Left colon (tissue), 2 donors: ENCODE measurements at places on chromosomes 3 and 15. TPM values are rescaled to one million over a fixed set of nuclear protein-coding genes. Genes with fewer than 3 reads are reported as not detected.

DNA sequence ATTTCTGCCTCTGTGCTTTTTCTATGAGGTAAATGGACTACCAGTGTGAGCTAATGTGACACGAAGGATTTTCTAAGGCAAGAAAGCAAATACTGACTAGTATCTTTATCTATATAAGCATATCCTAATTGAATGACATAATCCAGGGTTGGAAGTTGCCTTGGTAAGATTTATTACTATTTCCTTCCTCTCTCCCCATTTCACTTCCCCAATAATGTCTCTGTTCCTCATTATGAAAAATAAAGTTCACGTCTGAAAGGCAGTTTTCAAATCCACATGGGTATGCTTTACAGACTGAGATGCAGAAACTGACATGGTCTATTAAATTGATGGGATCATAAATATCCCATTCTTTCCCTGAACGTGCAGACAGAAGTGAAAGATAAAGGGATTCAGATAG, 86.0 kb downstream of the DTWD1 start:
- DNase-seq: no peak

DNA sequence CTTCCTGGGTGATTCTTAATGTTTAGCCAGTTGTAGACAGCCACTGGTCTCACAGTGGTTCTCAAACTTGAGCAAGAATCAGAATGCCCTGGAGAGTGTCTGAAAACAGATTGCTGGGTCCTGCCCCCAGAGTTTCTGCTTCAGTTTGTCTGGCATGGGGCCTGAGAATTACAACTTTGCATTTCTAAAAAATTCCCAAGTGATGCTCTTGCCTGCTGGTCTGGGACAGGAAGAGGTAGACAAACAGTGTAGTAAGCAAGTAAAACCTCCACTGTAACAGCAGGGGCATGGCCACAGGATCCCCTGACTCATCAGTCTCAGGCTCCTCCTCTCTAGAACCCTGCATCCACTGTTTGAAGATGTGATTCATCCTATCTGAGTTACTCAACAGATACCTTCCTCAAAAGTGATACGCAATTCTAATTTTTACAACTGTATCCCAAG, 36.5 kb downstream of the DZIP1L start:
- DNase-seq: no peak

- no peak for DNase-seq
Measured at GRCh38 chr3:186825294-186825821, 17.2 kb upstream of the ADIPOQ start.

- no peak for DNase-seq
Measured at GRCh38 chr3:13288732-13289718, 131.1 kb downstream of the NUP210 start.

DNA sequence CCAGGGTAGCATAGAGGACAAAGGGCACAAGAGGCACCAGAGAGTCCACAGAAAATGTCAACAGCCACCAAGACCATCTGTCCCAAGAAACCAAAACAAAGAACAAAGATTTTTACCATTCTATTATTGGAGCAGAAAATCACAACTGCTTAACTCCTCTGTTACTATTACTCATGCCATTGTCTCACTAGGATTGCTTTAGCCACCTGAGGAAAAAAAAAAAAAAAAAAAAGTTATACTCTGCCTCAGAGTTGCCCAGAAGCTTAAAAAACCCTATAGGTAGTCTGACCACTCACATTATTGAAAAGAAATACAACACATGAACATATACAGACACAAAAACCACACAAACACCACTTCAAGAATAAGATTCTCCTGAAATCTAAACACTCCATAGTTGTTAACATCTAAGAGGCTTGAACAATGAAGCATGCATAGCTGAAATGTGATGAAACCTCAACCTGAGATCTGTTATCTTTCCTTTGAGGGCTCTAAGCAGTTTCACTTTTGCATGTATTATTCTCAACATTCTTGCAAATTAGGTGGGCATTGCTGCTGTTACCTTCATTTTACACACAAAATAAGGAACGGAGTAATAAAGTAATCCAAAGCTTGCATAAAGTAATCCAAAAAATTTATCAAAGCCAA, 85.4 kb downstream of the IGSF11 start:
- no peak for DNase-seq

- DNase-seq: no peak
Measured at GRCh38 chr3:190027116-190027515, 93.6 kb downstream of the P3H2 start.

DNA sequence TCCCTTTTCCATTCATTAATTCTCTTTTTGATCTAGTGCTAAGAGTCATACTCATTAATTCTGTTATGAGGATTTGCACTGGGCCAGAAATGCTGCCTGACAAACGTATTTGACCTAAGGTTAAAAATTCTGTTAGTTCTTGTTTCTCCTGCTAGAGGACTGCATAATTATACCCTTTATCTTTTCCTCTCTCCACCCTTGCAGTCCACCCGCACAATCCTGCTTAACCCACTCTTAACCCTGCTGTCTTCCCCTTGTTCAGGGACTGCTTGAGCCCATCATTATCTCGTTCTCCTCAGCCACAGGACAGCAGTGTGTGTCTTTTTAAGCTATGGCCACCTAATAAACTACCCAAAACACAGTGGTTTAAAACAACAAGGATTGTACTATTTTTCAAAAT, 31.1 kb upstream of the DYNC1LI1 start:
- DNase-seq: no peak

DNA sequence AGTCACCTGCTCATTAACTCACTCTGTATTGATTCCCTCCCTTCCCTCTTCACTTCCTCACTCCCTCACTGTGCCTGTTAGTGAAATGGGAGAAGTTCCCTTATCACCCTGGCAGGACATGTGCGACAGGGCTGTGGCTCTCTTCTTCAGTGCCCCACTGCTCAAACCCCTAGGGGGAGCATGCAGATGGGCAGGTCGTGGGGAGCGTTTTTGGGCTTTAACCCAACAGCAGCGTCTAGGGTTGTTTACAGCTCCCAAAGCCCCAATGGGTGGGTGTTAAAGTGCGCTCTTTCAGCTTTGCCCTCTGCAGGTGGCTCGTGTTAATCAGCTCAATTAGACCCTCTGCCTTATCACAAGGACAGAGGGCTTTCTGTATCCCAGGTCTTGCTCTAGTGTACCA, 447.8 kb upstream of the PROK2 start:
- DNase-seq: no peak

Gene SUCNR1
- 0.15 TPM for total RNA-seq

Gene ZNF774
- 21.2 TPM for total RNA-seq

Gene ZNF80
- total RNA-seq: not detected

Gene ISLR
- 4.8 TPM for total RNA-seq
